ENCODE measurements at places on chromosomes 4 and X.
A peak's percentile ranks its signal among the peaks of the same experiment; 100 is the strongest.

DNA sequence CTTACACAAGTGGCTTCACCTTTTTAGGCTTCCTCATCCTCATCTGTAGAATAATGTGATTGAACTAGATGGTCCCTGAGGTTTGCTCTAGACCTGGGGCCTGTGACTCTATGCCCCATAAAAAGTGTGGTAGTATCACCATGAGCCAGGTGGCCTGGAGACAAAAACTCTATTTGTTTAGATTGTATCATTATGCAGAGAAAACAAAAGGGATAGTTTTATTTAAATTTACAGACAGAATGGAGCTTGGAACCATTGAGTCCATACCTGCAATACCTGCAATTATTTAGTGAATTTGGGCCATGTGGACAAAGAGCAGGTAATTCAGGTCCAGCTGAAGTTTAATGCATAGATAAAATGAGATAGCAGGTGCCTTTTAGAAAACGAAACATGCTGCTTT is 139.5 kb upstream of the RPL34 start:
- no peak for DNase-seq

DNA sequence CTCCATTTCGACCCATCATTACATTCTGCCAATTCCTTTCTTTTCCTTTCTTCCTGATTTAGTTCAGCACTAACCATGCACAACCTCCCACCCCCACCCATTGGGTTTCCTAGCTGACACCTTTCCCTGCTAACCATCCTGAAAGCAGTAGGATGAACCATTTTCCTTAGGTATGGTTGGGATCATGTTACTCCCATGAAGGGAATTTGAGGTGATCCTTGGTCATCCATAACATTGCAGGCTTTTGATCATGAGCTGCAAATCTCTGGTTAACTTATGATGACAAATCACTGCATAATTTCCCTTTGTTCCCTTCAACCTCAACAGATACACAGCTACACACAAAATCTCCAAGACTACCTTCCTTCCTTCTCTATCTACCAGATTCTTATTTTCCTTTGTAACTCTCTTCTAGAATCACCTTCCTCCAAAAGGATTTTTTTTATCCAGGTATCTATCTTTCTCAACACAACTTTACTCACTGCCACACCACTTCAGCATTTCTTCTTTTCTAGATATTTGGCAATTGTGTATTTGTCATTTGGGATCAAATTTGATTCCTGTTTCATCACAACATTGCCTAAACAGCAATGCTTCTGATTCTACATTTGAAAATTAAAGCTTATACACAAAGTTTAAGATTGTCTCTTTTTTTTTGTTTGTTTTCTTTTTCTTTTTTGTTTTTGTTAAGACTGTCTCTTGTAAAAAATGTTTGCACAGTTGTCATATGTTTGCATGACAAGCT is 145.1 kb downstream of the RBM47 start:
- DNase-seq = no peak

- DNase-seq = no peak
These were observed 39.1 kb downstream of the HEPH start for GRCh38 chrX:66203114-66203513.

- peak; percentile 56 for DNase-seq
These were observed 113.9 kb downstream of the NYX start for GRCh38 chrX:41561045-41561444.

GRCh38 chr4:17578482-17578891 is 1.5 kb downstream of the LAP3 start:
- DNase-seq = no peak

DNA sequence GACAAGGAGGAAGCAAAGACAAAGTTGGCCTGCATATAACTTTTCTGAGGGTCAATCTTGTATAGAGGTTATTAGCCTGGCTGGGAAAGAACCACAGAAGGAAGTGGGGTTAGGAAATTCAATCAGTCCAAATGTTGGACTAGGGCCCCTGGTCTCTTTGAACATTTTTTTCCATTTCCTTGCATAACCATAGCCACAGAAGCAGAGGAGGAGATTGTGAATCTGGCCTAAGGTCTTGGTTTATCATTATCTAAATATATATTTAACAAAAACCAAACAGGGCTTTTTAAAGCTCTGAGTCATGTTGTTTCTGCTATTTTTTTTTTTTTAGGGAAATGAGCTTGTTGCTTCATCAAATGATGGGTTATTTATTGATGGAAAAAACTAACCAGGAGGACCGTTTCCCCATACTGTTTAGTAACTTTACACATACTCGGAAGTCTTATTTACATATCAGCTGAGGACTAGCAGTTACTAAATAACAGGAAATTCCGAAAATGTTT is 97.7 kb upstream of the ACSL4 start:
- DNase-seq = no peak

DNA sequence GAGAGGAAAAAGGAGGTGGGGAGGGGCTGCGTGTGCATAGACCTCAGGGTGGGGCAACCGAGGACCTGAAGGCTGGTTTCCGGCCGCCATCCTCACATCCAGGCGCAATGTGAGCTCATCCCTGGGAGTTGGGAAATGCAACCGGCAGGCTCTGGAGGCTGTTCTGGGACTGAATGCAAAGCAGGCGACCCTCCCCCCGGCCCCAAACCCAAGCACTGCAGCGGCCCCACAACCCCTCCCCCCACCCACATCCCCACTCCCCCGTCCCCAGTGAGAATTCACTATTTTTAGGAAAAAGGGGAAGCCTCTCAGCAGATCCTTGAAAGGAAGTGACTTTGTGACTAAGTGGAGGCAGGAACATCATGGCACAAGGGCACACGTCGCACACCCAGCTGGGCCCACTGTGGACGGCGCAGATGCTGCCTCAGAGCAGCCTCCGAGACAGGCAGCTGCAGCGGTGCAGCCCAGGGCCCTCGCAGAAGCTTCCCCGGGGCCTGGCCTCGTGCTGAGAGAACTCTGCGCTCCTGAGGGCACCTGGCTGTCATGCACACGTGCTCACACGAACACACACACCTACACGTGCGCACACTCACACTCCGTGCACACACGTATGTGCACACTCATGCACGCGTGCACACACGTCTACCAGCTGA is 1.3 kb upstream of the PDE6B start:
- DNase-seq = no peak

GRCh38 chr4:62475596-62475995 is 1275.5 kb downstream of the ADGRL3 start:
- no peak for DNase-seq

GRCh38 chr4:41339812-41340809 is 83.4 kb downstream of the UCHL1 start:
- peak; percentile 81 for DNase-seq

DNA sequence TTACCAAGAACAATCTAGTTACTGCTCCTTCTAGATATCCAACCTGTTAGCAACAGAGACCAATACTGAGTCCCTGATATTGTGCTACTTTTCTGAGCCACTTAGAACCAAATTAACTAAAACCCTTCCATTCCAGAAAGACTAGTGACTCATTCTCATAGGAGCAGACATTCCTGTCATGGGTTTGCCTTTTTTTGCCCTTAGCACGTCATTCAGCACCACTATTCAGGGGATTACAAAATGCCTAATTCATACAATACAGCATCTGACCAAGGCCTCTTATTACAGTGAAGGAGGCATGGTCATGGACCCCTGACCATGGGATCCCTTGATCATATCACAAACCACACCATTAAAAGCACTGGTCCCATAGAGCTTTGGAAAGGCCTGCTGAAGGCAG is 123.8 kb upstream of the CXCL13 start:
- no peak for DNase-seq

DNA sequence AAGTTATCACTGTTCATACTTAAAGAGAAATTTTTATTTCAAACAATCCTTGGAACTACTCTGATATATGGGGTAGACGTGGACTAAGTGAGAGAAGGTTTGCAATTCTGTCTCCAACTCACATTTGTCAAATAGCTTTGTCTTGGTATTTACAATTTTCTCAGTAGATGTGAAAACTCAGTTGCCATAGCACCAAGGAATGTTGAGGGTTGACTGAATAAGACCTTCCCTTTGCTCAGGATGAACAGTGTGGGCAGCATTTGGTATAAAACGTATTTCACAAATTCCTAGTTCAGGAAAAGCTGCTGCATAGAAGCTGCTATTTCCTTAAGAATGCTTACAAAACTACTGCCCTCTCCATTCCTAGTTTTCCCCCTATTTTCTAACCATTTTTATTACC is 399.5 kb downstream of the NKX6-1 start:
- DNase-seq = no peak

DNA sequence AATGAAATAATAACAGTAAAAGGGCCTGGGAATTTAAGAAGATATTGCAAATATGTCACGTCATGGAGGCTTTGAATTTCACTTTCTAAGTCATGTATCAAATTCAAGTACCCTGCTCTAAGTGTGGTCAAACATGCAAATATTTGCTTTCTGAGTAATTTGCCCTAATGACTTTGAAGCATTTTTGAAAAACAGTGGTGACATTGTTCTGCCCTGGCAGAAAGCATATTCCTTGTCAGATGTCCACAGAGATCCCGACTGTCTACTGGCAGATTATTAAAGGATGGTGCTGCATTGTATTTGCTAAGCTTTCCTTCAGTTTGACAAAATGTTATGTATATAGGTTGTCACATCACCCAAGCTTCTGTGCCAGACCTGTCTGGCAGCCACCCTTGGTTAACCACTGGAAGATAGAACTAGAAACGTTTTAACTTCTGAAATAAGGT is 92.5 kb downstream of the ANK2 start:
- DNase-seq = peak; percentile 76

GRCh38 chrX:68980906-68981616 is 152.2 kb downstream of the EFNB1 start:
- no peak for DNase-seq

GRCh38 chr4:1332686-1333085 is 14.3 kb upstream of the UVSSA start:
- no peak for DNase-seq

GRCh38 chr4:163591614-163592020 is 97.1 kb downstream of the TMA16 start:
- DNase-seq = peak; percentile 20

DNA sequence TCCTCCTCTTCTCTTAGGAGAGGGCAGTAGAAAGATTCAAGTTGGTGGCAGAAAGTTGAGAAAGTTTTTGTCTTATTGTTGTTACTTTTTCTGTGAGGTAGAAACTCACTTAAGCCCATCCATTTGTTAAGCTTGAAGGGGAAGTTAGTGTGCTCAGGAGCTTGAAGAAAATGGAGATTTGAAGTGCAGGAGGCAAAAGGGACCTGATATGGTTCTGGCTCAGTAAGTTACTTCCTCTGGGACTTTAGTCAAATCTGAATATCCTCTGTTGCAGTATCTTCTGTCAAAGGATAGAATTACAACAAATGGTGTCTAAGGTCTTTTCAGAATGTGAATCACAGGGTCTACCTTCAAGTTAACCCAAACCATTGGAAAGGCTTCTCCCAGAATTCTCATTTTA is 46.2 kb downstream of the CXCL13 start:
- DNase-seq = no peak

DNA sequence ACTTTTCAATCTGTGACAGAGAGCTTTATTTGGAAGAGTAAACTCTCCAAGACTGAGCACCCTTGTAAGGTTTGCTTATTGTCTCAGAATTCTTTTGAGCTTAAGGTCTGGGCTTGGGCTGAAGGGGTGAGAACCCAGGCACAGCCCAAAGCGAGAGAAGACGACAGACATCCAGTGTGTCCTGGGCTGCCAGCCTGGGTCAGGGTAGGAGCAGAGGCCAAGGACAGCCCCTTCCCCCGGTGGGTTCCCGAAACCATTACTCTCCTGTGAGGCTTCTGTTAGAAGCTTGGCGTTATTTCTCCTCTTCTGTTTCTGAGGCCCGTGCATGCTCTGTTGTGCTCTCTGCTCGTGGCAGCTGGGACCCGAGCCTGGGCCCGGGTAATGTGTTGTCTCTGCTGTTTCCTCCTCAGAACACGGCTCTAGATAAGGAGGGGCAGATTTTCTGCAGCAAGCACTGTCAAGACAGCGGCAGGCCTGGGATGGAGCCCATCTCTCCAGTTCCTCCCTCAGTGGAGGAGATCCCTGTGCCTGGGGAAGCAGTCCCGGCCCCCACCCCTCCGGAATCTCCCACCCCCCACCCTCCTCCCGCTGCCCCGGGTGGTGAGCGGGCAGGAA is 177.5 kb downstream of the DCLK2 start:
- DNase-seq = no peak

- peak; percentile 47 for DNase-seq
These were observed 255 bp downstream of the GYG2 start for GRCh38 chrX:2828959-2829411.

DNA sequence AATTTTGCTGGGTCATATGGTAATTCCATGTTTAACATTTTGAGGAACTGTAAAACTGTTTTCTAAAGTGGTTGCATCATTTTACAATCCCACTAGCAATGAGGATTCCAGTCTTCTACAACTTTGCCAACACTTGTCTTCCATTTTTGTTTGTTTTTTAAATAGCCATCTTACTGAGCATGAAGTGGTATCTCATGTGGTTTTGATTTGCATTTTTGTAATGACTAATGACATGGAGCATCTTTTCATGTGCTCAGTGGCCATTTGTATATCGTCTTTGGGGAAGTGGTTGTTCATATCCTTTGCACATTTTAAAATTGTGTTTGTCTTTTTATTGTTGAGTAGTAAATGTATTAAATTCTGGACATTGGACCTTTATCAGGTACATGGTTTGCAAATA is 94.7 kb downstream of the TMEM131L start:
- DNase-seq = no peak

DNA sequence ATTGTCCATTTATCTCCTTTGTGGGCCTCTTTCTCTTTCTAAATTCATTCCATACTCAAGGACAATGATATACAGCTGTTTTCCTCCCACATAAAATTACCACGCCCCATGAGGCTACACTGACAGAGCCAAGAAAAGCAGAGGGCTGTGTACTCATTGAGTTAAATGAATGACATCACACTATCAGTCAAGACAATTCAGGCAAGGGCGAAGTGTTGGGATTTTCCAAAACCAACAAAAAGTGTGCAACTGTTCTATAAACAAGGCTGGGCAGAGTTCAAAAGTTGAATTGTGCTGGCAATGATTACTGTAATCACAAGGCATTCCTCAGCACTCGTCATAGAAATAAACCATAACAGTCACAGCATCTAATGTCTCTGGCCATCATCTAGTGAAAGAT is 799.6 kb upstream of the DIAPH2 start:
- peak; percentile 46 for DNase-seq

DNA sequence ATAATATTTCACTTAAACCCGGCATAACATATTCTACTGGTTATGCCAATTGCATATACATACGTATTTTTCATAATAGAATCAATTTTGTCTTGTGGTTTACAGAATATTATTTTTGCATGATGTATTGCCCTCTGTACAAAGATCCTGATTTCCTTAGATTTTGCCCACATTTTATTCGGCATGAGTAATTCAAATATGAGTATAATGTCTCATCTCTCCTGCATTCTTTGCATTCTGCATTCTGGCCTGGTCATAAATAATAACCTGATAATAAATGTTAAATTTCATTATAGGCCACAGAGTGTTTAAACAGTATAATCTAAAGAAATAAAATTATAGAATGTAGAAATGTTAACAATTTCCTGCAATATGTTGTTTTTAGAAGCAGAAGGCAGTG is 205.3 kb downstream of the TLL1 start:
- no peak for DNase-seq

GRCh38 chr4:112952313-112952700 is 97.1 kb upstream of the ANK2 start:
- DNase-seq = no peak
